ENCODE measurements at places on chromosomes 6 and 20.

DNA sequence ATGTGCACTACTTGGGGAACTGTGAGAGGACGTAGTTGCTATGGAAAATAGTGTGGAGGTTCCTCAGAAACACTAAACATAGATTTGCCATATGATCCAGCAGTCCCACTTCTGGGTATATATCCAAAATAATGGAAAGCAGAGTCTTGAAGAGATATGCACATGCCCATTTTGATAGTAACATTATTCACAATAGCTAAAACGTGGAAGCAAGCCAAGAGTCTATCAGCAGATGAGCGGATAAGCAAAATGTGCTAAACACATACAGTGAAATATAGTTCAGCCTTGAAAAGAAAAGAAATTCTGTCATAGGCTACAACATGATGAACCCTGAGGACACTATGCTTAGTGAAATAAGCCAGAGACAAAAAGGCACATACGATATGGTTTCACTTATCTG lies 11.1 kb downstream of the SYNDIG1 start:
- no peak for DNase-seq

DNA sequence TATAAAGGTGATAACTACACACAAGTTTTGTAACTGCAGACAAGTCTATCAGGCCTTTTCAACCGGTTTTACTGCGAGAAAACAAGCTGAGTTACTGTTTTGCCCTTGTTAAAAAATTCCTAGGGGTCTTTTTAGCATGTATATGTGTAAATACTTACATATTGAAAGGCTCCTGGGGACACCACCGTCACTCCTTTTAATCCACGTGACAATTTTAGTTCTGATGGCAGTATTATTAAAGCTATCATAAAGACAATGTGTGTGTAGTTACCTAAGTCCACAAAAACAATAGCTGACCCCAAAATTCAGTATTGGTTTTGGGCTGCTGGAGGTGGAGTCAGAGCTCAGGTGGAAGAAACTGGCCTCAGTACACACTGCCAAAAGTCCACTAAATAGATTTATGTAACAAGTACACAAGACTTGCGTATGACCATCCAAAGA lies 41.3 kb upstream of the HFE start:
- peak; percentile 56 for DNase-seq

DNA sequence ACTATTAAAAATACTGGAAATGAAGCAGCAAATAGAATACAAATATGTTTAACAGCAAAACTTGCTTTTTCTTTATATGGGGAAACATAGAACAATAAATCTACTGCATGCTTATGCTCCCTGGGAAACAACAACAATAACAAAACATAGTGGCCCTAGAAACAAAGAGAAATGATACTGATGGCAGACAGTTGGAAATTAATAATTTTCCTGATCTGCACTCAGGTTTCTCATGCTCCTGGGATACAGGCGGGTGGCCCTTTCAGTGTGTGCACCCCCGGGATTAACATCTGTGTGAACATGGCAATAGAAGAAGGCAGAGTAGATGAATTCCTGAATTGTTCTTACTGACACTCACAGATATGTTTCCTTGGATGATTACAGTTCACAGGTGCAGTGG lies 209.2 kb upstream of the TBX18 start:
- no peak for DNase-seq

- DNase-seq: no peak
These were observed 61.9 kb downstream of the KCNQ5 start for GRCh38 chr6:72683797-72684196.

GRCh38 chr6:109759098-109759955 lies 68.2 kb downstream of the FIG4 start:
- DNase-seq: no peak

GRCh38 chr6:52675372-52675771 lies 4.5 kb downstream of the TMEM14A start:
- no peak for DNase-seq

DNA sequence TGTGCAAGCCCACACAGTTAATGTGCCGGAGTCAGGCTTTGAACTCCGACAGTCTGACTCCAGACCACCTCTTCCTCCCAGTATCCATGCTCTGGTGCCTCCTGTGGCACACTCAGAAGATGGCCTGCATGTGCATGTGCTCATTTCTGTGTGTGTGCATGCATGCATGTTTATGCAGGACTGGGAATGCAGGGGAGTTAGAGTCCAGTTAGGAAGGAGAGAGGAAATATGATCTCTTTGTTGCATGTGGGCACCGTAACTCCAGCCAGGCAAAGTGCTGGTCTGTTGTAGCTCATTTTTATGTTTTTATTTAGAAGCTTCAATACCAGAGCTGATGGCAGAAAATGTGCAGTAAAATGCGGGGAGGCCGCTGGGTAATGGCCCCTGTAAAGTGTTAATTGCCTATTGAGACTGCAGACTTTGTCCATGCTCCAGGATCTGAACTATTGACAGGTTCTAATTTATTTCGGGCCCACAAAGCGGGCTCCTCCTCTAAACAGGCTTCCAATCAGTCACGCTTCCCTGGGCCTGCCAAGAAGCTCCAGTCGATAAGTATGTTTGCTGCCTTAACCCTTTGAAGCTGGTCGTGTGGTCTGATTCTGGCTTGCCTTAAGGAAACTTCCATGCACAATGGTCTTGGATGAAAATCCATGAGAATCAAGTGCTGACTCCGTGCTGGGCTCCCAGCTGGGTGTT lies 248.3 kb downstream of the DHX35 start:
- no peak for DNase-seq
